ENCODE measurements at places on chromosomes 6 and 20.

DNA sequence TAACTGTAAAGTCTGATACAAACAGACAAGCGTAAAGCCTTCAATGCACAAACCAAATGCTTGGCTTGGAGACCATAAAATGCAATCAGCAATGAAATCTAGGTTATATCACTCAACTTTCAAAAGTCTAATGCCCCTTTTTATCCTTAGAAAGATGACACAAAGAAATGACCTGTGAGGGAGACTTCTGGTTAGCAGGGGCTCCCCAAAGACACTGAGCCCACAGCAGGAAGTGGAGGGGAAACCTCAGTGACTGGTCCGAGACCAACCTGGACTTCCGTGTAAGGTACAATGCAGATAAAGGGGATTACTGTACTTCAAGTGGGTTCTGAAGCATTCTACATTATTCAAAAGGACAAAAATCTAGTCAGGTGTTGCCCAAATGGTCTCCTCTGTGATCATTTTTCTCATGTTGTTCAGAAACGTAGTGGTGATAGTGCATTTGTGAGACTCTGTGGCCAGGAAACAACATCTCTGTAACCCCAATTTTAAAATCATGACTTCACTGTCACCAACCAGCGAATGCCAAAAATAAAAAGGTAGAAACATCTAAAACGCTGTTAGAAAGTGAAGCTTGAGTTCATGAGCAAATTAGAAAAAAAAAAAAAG is 88.2 kb downstream of the HIVEP2 start:
- no peak for DNase-seq

DNA sequence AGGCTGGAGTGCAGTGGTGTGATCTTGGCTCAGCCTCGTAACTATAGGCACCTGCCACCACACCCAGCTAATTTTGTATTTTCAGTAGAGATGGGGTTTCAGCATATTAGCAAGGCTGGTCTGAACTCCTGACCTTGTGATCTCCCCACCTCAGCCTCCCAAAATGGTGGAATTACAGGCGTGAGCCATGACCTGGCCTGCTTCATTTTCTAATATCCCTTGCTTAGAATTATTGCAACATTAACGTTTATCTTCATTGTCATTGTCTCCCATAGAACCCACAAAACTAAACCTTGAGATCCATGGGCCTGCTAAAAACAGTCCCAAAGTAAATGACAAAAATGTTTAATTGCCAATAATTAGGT is 6.1 kb downstream of the EEF1A1 start:
- no peak for DNase-seq

GRCh38 chr6:35052694-35053565 is 88.2 kb downstream of the TCP11 start:
- no peak for DNase-seq

- DNase-seq: no peak
These were observed 5.1 kb downstream of the CDKAL1 start for GRCh38 chr6:20539387-20539786.

DNA sequence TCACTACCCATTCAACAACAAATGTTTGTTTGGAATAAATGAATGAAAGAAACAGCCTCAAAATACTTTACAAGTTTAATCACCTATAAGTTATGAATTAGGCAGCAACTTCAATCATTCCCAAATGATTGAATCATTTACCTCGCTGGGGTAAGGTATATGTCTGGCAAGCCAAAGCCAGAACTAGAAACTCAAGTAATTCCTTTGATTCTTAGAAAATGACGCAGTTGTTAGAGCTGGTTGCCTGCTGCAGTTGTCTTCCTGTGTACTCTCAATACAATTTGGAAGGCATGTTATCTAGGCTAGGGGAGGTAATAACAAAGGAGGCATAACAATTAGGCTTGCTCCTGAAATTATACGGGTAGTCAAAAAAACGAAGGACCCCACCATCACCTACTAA is 160.6 kb downstream of the ATXN1 start:
- DNase-seq: no peak

GRCh38 chr6:132495604-132496079 is 17.3 kb downstream of the STX7 start:
- no peak for DNase-seq

DNA sequence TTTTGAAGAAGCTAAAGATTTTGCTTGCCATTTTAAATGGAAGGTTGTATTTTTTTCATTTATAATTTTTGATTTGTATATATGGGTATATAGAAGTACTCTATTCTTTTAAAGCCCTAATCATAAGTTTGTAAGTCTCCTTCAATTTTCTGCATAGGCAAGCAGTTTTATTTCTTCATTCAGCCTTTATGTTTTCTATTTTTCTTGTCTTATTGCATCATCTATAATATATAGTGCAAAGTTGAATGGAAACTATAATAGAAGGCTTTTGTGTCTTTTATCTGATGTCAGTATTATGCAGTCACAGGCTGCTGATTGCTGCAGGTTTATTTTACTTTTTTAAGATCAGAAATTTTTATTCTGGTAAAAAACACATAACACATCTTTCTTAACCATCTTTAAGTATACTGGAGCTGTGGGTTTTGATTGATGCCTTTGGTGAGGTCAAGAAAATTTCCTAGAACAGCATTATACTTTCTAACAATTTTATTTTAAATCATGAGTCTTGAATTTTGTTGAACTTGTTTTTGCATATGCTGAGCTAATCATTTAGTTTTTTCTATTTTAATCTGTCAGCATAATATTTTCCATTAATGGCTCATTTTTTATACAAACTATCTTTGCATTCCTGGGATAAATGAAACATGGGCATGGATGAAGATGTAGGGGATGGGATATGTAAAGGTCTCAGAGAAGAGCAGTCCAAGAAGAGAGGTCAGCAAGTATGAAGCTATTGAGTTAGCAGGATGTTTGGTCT is 366.7 kb upstream of the MAP3K7 start:
- DNase-seq: no peak

DNA sequence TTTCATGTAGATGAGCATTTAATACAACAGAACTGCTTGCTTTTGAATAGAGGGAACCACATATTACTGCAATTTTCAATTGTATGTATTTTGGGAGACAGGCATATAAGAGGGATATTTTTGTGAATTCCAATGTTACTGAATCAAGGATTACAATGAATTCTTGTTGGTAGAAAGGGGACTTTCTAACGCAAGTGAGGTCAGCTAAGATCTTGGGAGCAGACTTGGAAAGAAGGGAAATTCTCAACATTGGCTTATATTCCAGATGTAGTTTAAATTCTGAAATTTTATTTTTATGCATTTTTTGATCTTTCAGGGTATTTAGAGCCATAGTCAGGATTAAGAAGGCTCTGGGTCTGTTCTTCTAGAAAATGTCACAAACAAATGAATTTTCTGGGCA is 43.3 kb upstream of the CTAGE9 start:
- no peak for DNase-seq

DNA sequence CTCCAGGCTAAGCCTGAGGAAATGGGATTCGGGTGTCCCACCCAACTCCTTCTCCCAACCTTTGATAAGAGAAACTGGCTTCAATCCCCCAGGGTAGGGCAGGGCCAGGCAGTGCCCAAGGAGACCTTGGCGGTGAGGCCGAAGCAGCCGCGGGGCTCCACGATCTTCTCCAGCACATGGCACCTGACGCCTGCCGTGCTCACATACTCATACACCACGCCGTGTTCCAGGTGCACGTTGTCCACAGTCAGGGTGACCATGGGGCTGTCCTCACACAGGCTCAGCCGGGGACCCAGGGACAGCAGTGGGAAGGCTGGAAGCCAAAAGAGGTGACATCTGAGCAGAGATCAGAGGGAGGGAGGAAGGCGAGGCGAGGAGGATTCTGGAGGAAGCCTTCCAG is 176.5 kb downstream of the PREX1 start:
- DNase-seq: no peak

- DNase-seq: no peak
These were observed 11.9 kb upstream of the C20orf144 start for GRCh38 chr20:33650111-33650752.

- DNase-seq: no peak
These were observed 67.3 kb upstream of the ZNF217 start for GRCh38 chr20:53660947-53661381.

GRCh38 chr6:145373826-145374225 is 361.5 kb downstream of the EPM2A start:
- DNase-seq: no peak
